ENCODE measurements at places on chromosomes 1 and 21.
A peak's percentile ranks its signal among the peaks of the same experiment; 100 is the strongest.

DNA sequence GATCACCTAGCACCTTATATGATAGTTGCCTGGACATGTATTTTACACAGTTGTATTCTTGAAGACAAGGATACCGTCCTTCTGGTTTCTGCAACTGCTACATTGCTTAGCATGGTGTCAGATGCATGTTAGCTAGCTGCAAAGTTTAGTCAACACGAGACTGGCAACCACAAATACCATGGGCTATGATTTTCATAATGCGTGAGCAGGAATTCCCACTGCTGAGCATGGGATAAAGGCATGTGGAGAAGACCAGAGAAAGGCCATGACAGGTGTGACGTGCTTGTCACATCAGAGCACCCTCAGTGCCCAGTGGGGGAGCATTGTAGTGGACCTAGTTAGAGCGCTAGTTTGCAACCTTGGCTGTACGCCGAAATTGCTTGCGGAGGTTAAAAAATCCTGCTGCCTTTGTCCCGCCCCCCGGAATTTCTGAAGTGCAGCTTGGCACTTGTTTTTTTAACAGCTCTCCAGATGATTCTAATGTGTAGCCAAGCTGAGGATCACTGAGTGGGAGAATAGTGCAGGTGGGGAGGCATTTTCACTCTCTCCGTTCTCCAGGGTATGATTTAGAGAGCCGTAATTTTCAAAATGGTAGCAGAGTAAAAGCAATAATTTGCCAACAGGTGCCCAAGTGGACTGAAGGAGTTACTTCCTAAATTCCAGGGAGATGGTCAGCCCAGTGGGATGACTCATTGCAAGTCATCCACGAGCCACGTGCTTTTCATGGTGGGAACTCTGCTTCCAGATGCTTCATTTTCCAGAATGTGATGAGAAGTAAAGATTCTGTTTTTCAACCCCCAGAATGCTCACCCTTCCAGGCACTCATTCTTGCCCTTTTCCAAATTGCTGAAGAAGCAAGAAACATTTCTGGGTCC is 81.0 kb downstream of the CNIH3 start:
- DNase-seq = no peak

DNA sequence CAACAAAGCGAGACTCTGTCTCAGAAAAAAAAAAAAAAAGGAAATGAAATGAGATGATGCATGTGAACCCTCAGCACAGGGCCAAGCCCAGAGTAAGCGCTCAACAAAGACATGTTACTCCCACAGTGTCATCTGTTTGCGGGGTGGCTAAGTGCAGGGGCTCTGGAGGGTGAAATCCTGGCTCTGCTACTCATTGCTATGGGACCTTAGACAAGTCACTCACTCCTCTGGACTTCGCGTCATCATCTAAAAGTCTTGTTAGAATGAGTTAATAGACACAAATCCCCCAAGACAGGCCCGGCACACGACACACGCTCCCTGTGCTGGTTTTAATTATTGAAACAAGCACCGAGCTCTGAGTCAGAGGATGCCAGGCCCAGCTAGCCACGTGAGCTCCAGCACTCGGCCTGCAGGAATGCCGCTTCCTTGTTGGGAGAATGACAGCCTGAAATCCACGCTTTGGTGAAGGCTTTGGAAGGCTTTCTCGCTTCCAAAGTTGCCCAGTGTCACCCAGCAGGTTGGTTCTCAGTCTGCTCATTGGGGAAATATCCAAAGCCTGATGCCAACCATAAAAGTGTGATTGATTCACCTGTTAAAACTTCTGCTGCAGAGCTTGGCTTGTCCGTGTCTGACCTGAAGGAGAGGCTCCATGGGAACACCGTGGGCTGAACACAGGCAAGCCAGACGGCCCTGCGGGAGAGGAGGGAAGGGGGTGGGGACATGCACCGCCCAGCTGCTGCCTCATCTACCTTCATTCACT is 36.7 kb upstream of the TARDBP start:
- DNase-seq = no peak

DNA sequence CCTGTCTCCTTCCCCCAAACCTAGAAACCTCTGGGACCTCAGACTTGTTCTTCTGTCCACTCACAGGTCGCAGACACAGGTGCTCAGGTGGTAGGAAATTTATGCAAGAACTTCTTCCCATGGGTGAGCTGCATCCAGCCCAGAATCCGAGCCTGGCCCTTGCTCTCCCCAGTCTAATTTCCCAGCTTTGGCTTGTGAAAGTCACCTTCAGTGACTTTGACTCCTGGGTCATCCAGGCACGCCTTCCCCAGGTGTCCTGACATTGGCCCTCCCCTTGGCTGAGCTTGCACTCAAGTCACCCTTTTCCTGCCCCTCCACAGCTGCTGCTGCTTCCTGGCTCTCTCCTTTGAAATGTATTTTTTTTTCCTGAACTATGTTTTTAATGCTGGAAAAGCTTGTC is 6.6 kb downstream of the IPO13 start:
- no peak for DNase-seq

DNA sequence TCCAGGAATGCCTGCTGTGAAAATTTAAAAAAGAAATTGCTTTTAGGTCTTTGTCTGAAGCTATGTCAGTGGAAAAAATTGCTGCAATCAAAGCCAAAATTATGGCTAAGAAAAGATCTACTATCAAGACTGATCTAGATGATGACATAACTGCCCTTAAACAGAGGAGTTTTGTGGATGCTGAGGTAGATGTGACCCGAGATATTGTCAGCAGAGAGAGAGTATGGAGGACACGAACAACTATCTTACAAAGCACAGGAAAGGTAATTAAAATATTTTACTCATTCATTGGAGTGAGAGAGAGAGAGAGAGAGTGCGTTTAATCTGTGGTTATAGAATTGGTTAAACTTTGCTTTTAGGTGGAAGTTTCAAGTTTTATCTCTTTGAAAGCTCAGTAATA is 20.0 kb downstream of the CDC73 start:
- DNase-seq = no peak

GRCh38 chr1:215780139-215780538 is 213.0 kb downstream of the KCTD3 start:
- DNase-seq = no peak

DNA sequence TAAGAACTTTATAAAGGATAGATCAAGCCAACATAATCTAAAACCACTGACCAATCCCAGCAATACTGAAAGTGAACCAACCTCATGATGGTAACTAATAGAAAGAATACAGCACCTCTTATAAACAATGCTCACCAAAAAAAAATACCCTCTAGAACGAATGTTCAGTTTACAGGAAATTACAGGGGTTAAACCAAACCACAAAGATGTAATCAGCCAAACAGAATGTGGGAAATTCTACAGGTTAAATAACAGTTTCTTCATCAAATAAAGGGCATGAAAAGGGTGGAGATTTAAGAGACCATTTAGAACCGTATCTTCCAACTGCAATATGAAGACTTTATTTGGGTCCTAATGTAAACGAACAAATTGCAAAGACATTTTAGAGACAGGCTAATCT is 30.4 kb downstream of the ARID4B start:
- no peak for DNase-seq

DNA sequence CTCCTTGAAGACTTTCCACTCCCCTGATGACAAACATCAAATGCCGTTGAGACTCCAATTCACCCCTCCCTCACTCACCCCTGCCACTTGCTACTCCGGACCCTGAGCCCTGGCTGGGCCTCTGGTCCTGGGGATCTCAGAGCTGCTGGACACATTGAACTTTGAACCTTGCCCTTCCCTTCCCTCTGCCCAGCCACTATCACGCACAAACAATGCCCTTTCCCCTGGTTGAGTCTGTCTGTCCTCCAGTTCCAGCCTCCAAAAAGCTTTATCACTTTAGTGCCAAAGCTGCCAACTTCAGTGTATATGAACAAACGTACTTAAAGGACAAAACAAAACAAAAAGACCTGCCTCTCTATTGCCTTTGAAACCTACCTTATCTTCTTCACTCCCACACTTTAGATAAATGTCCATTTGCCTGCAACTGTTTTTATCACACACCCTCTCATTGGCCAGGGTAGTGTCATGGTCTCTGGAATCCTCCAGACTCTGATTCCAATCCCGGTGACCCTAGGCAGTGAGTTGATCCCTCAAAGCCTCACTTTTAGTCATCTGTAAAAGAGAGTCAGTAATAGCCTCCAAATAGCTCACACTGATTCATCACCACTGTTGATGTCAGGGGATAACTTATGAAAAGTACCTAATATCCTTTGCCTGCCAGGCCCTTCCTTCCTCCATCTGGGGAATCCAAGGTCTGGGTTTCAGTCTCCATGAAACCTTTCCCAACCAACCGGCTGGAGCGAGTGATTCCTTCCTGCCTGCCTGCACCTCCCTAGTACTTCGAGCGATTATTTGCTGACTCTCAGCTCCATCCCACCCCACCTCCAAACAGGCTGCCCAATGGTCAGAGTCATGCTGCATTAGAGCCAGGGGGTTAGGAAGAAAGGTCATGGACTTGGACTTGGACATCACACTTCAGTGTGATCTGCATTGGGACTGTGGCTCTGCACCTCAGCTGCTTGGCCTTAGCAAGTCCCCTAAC is 15.9 kb upstream of the SPOCD1 start:
- DNase-seq = no peak

DNA sequence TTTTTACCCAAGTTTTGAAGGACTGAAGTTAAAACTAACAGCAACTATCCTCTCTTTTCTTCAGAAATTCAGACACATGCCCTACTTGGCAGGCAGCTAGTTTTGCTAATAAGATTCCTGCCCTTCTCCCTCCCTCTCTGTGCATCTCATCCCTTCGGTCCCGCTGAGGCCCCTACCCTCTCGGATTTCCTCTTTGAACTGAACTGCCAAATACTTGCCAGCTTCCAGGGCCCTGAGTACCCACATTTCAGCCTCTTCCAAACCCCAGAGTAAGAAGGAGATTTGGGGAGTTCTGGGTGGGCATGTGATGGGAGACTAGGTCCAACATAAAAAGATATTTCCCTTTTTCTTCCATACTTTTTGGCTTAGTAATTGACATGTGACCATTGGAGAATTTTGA is 116.5 kb upstream of the JUN start:
- DNase-seq = no peak

DNA sequence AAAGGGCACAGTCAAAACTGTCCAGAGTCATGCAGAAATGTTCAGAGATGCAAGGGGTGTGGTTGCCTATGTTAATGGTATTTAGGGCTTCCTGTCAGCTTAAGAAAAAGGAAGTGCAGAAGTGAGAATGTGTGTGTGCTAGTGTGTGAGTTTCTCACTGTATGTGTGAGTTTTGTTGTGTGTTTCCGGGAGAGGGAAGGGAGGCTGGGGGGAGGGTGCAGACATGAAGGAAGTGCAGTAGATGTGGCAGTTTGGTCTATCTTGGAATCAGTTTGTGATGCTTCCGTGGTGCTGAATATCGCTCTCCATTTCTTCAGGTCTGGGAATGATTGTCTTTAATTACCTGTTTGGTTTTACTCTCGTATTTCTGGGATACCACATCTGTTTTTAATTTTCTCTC is 16.5 kb upstream of the ATP6V1G3 start:
- DNase-seq = peak; percentile 16

DNA sequence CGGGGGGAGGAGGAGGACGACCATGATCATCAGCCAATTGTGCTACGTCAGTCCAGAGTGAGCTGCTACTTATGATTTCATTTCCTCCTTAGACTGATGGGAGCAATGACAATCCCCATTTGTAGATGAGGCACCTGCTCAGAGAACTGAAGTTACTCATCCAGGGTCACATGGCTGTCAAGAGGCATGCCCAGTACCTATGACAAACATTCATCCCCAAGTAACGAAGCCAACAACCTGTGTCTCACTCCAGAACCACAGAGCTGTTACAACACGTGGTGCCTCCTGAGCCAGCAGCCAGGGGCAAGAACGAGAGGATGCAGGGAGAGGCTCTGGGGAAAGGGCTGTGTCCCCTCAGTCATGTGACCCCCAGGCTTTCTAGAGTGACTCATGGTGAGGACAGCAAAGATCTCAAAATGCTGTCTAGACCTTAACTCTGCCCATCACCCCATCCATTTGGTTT is 93.6 kb downstream of the SIM2 start:
- DNase-seq = no peak
